ENCODE measurements at places on chromosomes 13 and 19.

GRCh38 chr13:40492511-40492910, 173.9 kb downstream of the FOXO1 start:
- DNase-seq: no peak

DNA sequence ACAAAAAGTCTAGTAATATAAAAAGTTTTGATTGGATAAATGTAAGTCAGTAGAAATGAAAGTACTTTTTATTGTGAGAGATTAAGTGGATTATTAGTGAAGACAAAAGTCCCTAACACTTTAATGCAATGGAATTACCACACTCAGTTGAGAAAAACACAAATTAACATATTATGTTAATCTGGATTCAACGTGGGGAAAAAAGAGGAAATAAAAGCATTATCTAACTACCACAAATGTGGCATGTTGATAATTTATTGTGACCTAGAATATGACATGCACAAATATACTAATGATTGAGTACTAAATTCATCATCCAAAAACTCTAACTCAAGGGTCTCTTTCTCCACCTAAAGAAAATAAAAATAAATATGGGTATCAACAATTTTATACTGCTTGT, 41.5 kb downstream of the FOXO1 start:
- DNase-seq: no peak

DNA sequence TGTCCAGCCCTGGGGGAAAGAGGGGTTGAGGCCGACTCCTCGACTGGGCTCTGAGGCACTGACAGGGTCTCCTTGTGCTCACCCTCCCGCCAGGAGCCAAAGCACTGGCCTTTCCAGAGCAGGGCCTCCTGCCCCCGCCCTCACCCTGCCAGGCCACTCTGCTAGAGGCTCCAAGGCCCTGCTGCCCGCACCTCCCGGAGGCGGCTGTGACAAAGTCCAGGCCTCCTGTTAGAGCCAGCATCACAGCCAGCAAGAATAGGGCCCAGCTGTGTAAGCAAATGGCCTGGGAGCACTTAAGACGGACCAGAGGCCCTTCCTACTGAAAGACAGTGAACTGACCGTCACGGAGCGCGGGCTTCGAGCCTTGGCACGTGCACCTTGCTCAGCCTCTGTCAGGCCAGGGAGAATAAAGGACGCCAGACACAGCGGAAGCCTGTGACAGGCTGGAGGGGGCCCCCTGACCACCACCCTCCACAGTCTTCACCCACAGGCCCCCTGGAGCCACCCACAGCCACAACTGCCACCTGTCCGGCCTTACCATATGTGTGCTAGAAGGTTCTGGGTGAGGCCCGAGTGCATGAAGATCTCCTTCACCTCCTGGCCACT, 50.9 kb downstream of the EPS15L1 start:
- DNase-seq: no peak

DNA sequence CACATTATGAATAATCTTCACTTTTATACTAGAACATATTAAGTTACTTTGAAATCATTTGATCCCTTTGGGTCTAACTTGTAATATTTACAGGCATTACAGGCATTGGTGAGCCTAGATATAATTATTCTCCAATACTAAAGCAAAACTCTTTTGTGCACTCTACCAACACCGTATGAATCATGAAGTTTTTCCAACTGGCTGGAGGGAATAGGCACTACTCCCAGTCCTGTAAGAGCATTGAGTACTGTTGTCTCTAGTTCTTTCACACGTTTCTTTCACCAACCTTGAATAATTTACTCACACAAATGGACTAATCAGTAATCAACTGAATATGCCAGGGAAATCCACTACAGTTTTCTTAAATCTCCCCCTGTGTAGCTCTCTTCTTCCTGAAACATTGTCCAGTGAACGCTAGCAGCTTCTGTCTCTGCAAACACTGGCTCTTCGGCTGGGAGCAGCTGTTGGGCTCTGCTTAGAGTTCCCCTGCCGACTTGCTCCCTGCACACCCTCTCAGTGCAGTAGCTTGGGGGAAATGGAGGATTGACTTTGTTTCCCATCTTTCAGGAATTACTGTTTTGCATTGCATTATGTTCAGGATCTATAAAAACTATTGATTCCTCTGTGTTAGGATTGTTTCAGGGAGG, 476.7 kb downstream of the RFC3 start:
- DNase-seq: no peak

DNA sequence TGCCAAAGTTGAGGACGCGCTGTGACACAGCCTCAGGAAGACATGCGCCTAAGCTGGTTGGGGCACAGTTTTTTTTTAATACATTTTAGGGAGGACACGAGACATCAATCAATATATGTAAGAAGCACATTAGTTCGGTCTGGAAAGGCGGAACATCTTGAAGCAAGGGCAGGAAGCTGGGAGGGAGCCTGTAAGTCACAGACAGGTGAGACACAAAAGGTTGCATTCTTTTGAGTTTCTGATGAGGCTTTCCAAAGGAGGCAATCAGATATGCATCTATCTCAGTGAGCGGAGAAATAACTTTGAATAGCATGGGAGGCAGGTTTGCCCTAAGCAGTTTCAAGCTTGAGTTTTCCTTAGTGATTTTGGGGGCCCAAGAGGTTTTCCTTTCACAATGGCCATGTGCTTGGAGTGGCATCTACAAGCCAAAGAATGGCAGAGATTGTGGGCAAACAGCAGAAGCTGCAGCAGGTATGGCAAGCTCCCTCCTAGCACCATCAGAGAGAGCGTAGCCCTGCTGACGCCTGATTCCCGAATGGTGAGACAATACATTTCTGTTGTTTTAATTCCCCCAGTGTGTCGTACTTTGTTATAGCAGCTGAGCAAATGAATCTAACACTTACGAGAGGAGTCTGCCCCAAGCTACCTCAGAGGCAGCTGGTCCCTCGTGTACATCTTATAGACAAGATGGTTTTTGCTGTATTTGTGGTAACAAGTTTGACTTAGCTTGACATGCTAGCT, 99.5 kb upstream of the TMTC4 start:
- DNase-seq: no peak

DNA sequence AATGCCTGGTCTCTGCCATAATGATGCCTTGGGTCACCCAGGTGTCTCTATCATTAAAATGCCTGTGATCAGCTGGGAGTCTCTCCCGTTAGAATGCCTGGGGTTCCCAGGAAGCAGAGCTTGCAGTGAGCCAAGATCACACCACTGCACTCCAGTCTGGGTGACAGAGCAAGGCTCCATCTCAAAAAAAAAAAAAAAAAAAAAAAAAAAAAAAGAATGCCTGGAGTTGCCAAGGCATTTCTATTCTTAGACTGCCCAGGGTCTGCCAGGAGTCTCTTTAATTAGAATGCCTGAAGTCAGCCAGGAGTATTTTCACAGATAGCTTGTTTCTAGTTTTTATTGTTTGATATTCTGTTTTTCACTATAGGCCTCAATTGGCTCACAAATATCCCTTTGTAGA, 1552.5 kb downstream of the UQCRFS1 start:
- DNase-seq: no peak

DNA sequence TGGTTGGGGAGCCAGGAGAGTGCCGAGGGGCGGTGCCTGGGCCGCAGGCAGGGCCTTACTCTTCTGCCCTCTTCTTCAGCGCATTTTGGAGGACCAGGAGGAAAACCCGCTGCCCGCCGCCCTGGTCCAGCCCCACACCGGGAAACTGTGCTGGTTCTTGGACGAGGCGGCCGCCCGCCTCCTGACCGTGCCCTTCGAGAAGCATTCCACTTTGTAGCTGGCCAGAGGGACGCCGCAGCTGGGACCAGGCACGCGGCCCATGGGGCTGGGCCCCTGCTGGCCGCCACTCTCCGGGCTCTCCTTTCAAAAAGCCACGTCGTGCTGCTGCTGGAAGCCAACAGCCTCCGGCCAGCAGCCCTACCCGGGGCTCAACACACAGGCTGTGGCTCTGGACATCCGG, 9.4 kb downstream of the PGLS start:
- DNase-seq: no peak

DNA sequence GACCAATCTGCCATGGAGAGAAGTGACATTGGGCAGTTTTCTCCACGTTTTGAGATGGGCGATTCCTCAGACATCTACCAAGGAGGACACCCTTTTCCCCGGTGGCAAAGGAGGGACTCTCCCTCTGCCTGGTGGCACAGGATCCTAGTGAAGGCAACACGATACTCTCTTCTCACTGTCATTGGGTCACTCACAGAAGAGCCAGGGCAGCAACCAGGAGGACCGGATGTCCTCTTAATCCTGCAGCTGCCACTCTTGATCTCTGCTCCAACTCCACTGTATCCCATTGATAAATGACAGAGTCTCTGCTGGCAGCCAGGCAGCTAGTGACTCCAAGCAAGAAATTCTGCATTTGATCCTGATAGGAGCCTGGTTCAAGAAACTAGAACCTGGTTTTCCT, 42.2 kb downstream of the COL4A2 start:
- no peak for DNase-seq

DNA sequence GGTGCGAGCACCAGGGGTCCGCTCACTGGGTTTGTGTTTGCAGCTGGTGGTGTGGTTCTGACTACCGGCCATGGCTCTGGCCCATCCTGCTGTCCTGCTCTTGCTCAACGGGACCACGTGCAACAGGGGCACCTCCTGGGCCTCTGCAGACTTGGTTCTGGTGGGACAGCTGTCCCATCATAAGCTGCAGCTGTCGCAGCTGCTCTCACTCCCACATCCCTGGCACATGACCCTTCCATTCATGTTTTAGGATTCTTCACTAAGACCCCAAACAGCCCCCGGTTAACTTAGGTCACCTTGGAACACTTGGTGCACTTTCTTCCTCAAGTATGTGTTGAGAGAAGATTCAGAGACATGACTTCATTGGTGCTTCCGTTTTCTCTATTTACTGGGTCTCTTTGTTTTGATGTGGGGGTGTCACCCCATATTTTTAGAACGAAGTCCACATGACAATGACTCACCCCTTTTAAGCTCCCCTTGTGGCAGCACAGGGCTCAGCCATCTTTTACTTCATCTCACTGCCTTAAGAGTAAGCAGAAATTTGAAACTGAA, 68.4 kb upstream of the ARHGEF7 start:
- DNase-seq: no peak

DNA sequence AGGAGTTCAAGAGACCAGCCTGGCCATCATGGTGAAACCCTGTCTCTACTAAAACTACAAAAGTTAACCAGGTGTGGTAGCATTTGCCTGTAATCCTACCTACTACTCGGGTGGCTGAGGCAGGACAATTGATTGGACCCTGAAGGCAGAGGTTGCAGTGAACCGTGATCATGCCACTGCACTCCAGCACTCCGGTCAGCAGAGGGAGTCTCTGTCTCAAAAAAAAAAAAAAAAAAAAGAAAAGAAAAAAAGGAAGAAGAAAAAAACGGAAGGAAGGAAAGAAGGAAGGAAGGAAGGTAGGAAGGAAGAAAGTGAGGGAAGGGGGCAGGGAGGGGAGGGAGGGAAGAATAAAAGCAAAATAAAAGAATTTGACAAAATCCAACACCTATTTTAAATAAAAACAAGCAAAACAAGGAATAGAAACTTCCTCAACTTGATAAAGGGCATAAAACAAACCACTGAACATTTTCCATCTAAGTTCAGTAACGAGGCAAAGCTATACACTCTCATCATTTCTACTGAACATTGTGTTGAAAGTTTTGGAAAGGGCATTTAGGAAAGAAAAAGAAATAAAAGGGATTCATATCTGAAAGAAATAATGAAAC, 411.6 kb upstream of the SLITRK5 start:
- no peak for DNase-seq

- DNase-seq: no peak
These were observed 5.8 kb upstream of the TPM4 start for GRCh38 chr19:16070366-16070990.

- no peak for DNase-seq
These were observed 222.2 kb upstream of the SERP2 start for GRCh38 chr13:44151474-44151873.

- no peak for DNase-seq
These were observed 384.9 kb upstream of the ZNF507 start for GRCh38 chr19:31960474-31960873.

GRCh38 chr19:51727349-51727880, 3.6 kb upstream of the HAS1 start:
- DNase-seq: no peak

DNA sequence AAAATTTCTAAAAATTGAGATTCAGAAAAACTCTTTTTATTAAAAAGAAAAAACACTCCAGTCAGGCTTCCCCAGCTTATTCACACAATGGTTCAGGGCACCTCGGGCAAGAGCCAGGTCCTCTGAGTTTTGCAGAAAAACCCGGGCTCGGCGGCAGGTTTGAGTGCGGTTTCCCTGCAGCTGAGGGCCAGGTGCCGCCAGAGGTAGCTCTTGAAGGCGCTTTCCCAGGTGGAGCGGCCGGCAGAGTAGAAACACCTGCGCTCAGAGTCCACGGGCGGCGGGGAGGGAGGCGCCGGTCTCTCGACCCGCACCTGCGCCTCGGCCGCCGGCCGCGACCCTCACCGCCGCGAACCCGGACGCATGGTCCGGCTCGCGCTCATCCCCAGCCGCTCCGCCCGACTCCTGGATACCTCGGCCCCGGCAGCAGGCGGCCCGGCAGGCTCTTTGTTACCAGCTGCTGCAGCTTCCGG, 444 bp downstream of the PROSER1 start:
- DNase-seq: no peak

GRCh38 chr13:95588721-95589120, 36.2 kb downstream of the CLDN10 start:
- DNase-seq: no peak

- DNase-seq: peak; percentile 44
These were observed at the start of gene DPY19L3 for GRCh38 chr19:32405431-32406160. TSS of gene DPY19L3 (plus strand) at chr19:32405770. CDS start at chr19:32408254, 2,484 bp downstream.

DNA sequence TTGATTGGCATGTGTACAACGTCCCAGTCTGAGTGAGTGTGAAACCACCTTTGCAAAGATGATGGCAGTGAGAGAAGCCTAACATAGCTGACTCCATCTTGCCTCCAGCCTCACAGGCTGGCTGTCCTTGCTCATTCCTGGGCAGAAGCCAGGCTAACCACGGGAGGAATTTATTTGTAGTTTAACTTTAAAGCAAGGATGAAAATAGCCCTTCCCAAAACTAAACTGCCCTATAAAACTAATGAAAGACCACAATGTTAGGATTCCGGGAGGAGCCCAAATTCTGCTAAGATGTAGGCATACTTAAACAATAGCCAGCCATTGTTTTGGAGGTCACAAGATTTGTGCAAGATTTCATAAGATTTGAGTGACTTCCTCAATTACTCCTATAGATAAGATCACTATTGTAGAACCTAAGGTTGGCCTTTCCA, 96.6 kb upstream of the LSM14A start:
- DNase-seq: no peak

DNA sequence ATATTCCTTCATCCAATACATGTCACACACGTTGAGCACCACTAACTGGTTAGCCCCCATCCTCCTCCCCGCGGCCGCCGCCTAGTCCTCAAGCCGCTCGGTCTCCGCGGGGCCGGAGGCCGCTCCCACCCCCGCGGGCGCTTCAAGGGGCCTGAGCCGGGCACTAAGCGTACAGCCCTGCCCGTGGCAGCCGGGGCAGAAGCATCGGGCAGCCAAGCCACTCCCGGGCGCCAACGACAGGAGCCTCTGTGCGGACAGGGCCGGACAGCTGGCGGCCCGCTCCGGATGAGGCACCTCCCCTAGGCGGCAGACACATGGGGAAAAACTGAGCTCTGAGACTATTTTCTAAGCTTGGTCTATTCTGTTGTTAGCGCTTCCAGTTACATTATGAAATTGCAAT, 2.8 kb upstream of the ZNF543 start:
- no peak for DNase-seq

Measured in cortex of kidney (tissue), 1 donor.